ENCODE measurements at places on chromosomes 3 and 15. TPM values are rescaled to one million over a fixed set of nuclear protein-coding genes. Genes with fewer than 3 reads are reported as not detected.

GOLGA8S gene
- total RNA-seq = 0.19 TPM

DNA sequence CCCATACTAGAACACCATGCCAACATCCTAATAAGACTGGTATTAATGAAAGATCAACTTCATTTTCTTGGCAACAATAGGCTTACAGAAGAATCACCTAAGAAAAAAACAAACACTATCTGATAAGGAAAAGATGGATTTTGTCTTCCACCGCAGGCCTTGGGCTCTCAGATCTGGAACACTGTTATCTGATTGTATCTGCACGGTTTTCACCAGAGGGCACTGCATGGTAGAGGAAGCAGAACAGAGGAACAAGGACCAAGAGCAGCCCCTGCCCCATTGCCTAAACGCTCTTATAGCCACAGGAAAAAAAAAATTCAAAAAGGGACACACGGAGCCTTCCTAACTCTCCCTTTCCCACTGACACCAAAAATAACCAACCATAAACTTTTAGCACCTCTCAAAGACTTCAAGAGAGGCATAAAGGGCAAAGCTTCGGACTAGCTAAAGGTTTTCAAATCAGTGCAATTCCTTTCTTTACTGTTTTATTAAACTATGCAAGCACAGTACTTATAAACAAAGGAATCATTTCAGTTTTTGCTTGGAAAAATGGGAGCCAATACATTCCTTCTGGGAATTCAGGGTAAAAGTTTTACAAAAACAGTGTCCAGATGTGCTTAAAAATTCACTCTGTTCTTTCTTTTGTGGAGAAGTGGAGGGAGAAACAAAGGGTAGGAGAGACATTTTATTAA lies 23.3 kb downstream of the IL17RD start:
- DNase-seq = no peak

GRCh38 chr3:21013566-21013965 lies 737.4 kb downstream of the ZNF385D start:
- DNase-seq = no peak

GRCh38 chr3:15753056-15753710 lies 44.6 kb downstream of the ANKRD28 start:
- no peak for DNase-seq

- DNase-seq = no peak
These were observed 482.2 kb upstream of the CFAP20DC start for GRCh38 chr3:59531994-59532393.

DNA sequence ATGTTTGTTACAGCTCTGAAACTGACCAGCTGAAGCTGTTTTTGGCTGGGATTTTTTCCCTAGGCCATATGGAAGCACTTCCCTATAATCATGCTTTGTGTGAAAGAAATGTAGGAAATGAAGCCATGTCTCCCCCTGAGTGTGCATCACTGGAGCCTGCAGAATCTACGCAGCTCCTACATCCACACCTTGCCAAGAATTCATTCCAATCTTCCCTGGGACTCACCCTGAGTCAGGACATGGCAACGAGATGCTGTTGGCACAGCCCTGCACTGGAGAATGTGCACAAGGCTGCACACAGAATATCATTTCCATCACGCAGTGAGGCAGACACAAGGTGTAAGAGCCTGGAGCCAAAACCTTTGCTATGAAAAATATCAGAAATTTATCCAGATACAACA lies 189.5 kb downstream of the ADAMTSL3 start:
- DNase-seq = no peak

DNA sequence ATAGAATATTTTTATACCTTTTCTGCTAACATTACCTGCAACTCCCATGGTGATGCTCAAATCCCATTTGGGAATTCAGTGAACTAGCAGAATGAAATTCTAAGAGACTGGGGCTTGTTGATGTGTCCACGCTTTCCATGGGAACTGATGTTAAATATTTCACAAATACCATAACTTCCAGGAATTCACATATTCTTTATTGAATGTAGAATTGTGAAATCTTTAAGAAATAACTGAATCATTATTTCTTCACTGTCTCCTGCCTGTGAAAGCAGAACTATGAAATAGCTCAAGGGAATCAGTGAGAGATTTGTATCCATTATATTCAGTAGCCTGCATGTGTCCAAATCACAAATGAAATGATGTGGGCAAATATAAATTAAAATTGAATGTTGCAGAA lies 130.8 kb downstream of the SERPINI1 start:
- DNase-seq = no peak

GRCh38 chr3:115233021-115233420 lies 85.9 kb upstream of the ZBTB20 start:
- DNase-seq = no peak

- DNase-seq = no peak
These were observed 176.8 kb upstream of the EPHA3 start for GRCh38 chr3:88930611-88931010.

PIF1 gene
- 1.8 TPM for total RNA-seq

GRCh38 chr15:77015646-77016320 lies 20.9 kb downstream of the PSTPIP1 start:
- DNase-seq = no peak

- no peak for DNase-seq
These were observed 75.1 kb downstream of the ARRDC4 start for GRCh38 chr15:98035577-98036010.
